GM04504 (cell line): ENCODE measurements at places on chromosomes 11 and 22.
A peak's percentile ranks its signal among the peaks of the same experiment; 100 is the strongest.

- DNase-seq: peak; percentile 53
Observed at GRCh38 chr11:83641511-83641910, 355.3 kb upstream of the CCDC90B start.

GRCh38 chr22:48719978-48720661 lies 1107.6 kb downstream of the BRD1 start:
- DNase-seq: no peak

DNA sequence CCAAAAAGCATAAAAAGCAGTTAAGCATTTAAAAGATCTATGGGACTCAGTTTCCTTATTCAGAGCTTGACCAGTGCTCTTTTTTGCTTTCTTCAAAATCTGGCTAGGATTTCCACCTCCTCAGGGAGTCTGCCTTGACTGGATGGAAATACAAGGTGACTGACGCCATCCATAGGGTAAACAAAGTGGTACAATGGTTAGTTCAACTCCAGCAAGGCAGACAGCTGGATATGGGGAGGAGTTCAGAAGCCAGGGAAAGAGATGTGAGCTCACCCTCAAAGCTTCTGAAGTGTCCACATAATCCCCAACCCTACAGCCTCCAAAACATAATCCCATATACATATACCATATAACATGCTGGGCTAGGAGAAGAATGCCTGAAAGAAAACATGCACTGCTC lies 52.0 kb downstream of the KIRREL3 start:
- no peak for DNase-seq

GRCh38 chr11:104134745-104135144 lies 29.2 kb downstream of the PDGFD start:
- no peak for DNase-seq

GRCh38 chr11:32069361-32070058 lies 21.4 kb upstream of the RCN1 start:
- DNase-seq: no peak

GRCh38 chr11:38191101-38191500 lies 1593.1 kb upstream of the RAG2 start:
- no peak for DNase-seq

GRCh38 chr22:35981900-35982299 lies 46.7 kb downstream of the RBFOX2 start:
- no peak for DNase-seq

DNA sequence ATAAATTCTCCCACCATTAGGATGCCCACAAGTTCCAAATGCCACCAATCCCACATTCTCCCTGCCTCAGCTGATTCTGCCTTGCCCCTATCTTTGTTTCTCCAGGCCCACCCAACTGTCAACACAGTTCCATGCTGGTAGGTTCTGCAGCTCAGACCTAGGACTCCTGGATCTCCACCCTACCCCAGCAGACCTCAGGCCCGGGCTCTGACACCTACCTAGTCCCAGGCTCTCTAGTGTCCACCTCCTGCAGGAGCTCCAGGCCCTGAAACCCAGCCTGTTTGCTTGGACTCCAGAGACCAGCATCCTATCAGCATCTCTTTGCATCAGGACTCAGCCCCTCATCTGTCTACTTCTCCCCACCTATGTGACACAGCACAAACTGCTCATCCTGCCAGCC lies 86.5 kb downstream of the PDE2A start:
- DNase-seq: no peak

DNA sequence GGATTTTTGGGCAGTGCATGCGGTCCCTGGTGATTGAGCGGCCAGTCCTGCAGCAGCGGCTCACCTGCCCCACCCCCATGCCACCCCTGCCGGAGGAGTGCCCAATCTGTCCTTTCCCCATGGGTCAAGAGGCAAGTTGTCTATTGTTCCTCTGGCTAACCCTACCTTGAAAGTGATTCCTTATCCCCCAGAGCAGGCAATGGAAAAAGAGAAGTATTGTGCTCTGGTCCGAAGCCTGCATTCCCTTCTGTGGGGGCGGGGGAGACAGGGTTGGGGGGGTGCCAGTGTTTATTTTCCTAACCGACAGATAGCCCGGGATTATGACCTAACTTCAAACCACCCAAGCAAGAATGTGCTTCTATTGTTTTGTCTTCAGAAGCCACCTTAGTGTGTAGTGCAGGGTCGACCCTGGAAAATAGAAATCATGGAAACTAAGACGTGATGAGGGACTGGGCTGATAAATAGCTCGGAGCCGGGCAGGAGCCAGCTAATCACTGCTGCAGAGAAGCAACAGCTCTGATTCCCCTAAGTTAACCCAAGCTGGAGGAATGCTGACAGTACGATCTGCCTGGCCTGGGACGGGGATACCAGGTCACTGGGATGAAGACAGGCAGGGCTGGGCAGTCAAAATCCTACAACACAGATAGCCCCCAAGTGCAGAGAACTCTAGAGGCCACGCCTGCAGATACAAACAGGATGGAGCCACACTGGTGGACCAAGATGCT lies 38.7 kb upstream of the ATXN10 start:
- no peak for DNase-seq

GRCh38 chr11:20876738-20877137 lies 207.4 kb downstream of the NELL1 start:
- no peak for DNase-seq
